ENCODE measurements at places on chromosomes 7 and 10. TPM values are rescaled to one million over a fixed set of nuclear protein-coding genes. Genes with fewer than 3 reads are reported as not detected.

Gene GNA12
- 78.3 TPM for total RNA-seq

Gene PDZD8
- total RNA-seq = 45.0 TPM

Gene DEPP1
- total RNA-seq = 16.5 TPM

Gene STOX1
- 2.7 TPM for total RNA-seq
